ENCODE measurements at places on chromosomes 6 and 20.

GRCh38 chr6:154783229-154783628 is 50.0 kb downstream of the SCAF8 start:
- DNase-seq = no peak

GRCh38 chr20:3753501-3754275 is 13.9 kb downstream of the ADISSP start:
- no peak for DNase-seq

- no peak for DNase-seq
Observed at GRCh38 chr6:47061309-47062300, 19.5 kb upstream of the ADGRF1 start.

GRCh38 chr6:115270953-115271352 is 789.7 kb downstream of the FRK start:
- no peak for DNase-seq

- no peak for DNase-seq
Observed at GRCh38 chr6:155106456-155107115, 111.5 kb downstream of the TIAM2 start.

DNA sequence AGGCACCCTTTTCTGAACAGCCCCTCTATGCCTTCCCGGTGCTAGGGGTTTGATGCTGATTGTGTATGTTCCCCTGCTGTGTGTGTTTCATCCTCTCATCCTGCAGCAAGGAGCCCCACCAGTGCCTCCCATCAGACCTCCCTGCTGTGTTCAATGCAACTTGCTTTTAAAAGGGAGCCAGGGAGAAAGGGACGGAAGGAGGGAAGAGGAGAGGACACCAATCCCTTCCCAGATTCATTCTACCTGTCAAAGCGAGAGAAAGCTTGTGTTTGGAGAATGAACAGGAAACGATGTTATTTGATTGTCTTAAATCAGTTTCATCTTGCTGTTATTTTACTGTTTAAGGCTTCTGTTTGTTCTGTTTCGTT is 259.2 kb downstream of the ADGB start:
- DNase-seq = no peak
